Osteoblast (primary cell): ENCODE measurements at places on chromosomes 3 and 15. TPM values are rescaled to one million over a fixed set of nuclear protein-coding genes. Genes with fewer than 3 reads are reported as not detected.

CGNL1 gene
- total RNA-seq = 1.1 and 1.5 TPM in 2 replicates

DNA sequence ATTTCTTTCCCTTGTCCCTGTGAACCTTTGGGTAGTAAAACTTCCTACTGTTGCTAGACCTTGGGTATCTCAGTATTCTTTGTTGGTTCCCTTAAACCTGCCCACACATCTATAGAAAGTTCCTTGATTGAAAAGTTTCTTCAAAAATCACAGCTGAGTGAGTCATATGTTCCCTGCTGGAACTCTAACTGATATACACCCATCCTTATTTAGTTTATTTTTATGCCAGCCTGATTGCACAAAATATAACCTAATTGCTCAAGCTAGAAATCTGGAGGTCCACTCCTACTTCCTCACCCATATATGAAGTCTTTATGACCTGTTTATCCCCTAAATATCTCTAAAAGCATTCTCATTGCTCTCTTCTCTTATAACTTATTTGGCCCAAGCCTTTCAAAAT lies 13.7 kb upstream of the GJD2 start:
- DNase-seq = no peak

RPN1 gene
- 467 and 473 TPM in 2 replicates for total RNA-seq

DNA sequence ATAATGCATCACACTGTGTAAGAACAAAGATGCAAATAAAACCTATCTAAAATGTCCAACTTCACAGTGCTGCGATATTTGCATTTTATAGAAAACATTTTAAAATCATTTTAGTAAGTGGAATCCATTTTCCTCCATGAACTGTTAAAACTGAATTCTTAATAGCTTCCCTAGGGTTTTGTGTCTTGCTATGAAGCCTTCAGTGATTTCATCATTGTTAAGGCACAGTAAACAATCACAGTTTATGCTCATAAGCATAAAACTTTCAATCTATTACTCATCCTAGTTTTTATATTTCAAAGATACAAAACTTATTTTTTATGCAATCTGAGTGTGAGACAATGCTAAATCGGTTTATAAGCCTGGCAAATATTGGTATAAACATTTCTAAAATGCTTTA lies 509.7 kb downstream of the TUSC7 start:
- no peak for DNase-seq

- no peak for DNase-seq
Observed at GRCh38 chr15:92452143-92452542, 58.5 kb downstream of the ST8SIA2 start.

GRCh38 chr15:87031540-87032230 lies 952.0 kb downstream of the AGBL1 start:
- no peak for DNase-seq

DNA sequence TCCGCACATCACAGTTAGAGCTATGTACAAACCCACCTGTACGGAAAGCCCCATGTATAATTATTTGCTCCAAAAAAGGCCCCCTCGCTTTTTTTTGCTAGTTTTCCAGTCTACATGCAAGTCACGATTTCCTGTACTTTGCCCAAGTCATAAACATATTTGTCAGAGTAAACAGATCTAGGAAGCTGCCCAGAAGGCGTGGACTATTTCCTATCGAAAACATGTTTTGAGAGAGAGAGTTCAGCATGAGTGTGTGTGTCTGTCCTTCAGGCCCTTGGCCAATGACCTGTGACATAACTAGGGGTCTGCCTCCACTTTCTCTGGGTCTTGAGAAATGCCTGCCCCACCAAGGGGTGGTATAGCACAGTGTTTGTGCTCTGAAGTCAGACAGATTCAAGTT lies 72.7 kb upstream of the HACD2 start:
- no peak for DNase-seq

GRCh38 chr3:79249701-79250100 lies 518.1 kb downstream of the ROBO1 start:
- no peak for DNase-seq

ZNF148 gene
- total RNA-seq = 35.9 and 38.4 TPM in 2 replicates

DNA sequence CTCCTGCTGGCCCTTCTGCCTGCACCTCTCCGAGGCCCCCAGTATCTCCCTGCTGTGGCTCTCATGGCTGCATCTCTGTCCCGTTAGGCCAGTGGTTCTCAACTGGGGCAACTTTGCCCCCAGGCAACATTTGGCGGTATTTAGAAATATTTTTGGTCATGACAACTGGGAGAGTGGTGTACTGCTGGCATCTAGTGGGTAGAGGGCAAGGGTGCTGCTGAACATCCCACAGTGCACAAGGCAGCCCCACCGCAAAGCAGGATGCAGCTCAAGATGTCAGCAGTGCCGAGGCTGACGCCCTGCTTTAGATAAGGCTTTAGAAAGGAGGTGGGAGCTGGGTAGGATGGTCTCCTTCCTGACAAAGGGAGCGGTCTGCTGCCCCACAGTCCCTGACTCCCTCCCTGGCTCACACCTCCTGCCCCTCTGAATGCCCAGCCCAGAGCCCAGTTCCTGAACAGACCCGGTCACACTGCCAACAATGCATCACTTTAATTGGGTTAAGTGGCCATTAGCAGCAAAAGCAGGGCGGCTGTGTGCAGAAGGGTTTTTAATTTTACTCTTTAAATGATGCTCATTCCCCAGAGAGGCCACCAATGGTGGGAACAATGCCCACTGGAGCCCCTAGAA lies 68.8 kb upstream of the TMEM115 start:
- no peak for DNase-seq

SEMA7A gene
- 30.4 and 36.2 TPM in 2 replicates for total RNA-seq

GOLGA6D gene
- not detected in 2 replicates for total RNA-seq

DNA sequence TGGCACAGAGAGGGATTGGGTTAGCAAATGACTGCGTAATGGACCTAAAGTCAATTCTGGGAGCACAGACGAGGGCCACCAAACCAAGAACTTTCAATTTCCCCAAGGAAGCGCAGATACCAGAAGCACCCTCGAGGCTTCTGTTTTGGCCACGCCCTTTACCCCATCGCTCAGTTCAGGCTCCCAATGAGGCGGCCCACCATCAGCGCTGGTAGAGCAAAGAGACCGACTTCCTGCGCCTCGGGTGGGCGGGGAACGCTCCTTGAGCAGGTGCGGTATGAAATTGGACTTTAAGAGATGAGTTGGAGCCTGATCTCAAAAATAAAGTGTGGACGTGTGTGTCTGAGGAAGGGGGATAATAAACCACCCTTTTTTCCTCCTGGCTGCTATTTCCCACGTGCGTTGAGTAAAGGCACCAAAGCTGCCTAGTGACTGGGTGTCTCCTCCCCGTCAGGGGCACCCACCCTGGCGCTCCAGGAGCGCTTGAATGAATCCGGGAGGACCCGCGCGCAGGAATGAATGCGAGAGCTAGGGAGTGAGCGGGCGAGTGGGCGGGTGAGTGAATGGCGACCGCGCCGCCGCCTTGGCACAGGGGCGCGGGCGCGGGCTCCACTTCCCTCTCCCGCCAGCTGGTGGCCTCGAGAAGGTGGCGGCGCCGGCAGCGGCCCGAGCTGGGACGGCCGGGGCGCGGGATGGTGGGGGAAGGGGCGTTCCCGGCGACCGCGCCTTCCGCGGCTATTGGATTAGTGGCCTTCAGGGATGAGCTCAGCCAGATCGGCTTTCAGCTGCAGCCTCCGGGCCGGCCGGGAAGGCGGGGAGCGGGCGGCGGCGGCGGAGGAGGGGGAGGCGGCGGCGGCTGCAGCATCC lies at the start of gene SPSB4:
TSS of gene SPSB4 (plus strand) at position 772 of the 867 bp plus-strand sequence. CDS start 14,758 bp downstream, outside the sequence.
- peak; percentile 93 for DNase-seq

DNA sequence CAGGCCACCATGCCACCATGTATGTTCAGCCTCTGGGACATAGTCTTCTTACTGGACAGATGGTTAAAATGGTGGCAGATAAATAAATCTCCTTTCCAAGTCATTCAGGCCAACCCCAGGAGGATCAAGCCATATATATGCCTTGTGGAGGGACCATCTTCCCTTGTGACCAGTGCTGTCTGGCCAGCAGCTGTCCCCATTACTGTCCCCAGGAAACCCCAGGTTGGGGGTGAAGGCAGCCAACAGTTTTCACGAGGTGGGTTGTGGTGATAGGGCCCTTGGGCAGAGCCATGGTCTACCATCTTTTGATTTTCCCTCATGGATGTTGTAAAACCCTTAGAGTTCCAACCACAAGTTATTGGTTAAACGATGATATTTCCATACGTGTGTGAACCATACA lies 48.7 kb upstream of the PCSK6 start:
- peak; percentile 22 for DNase-seq

- peak; percentile 41 for DNase-seq
Observed at GRCh38 chr15:86855307-86856291, 775.9 kb downstream of the AGBL1 start.

GRCh38 chr3:21372316-21372715 lies 378.7 kb downstream of the ZNF385D start:
- DNase-seq = no peak

MEX3B gene
- 11.2 and 15.2 TPM in 2 replicates for total RNA-seq

- DNase-seq = no peak
Observed at GRCh38 chr3:119470866-119471265, 2.1 kb downstream of the POGLUT1 start.

CD200 gene
- total RNA-seq = 1.5 and 3.3 TPM in 2 replicates

DNA sequence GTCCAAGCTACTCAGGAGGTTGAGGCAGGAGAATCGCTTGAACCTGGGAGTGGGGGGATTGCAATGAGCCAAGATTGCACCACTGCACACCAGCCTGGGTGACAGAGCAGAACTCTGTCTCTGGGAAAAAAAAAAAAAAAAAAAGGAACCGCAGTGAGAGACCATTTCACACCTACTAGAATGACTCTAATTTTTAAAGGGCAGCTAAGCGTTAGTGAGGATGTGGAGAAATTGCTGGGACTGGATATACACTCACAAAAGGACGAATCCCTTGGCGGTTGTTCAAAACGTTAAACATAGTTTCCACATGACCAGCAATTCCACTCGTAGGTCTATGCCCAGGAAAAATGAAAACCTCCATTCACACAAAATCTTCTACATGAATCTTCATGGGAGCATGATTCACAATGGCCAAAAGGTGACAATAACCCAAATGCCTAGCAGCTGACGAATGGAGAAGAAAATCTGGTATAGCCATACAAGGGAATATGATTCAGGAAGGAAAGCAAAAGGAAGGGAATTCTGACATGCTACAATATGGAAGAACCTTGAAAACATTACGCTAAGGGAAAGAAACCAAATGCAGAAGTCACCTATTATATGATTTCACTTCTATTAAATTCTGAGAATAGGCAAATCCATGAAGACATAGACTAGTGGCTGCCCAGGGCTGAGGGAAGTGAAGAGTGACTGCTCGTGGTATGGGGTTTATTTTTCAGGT lies 127.0 kb downstream of the CHSY1 start:
- DNase-seq = peak; percentile 83

CDHR4 gene
- under 0.01 TPM in 1 of 2 replicates, not detected in the other for total RNA-seq

DNA sequence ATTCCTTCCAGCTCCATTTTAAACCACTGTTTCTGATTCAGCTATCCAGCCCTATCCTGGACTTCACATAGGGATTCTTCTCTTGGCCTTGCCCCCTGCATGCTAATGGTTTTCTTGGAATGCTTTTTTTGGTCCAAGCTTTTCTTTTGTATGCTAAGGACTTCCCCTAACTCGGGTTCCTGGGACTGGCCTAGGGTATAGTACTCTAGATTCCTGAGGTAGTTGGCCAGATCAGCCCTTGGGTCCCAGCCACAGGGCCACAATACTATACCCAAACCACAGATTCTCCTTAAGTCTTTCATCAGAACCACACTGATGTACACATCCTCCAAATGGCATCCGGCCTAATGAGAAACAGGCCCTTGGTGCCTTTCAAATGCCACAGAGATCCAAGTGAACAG lies 2.8 kb downstream of the FYCO1 start:
- DNase-seq = peak; percentile 87

- DNase-seq = no peak
Observed at GRCh38 chr15:78637776-78638435, 3.1 kb downstream of the CHRNB4 start.

PLIN1 gene
- total RNA-seq = under 0.01 TPM in 1 of 2 replicates, not detected in the other

DNA sequence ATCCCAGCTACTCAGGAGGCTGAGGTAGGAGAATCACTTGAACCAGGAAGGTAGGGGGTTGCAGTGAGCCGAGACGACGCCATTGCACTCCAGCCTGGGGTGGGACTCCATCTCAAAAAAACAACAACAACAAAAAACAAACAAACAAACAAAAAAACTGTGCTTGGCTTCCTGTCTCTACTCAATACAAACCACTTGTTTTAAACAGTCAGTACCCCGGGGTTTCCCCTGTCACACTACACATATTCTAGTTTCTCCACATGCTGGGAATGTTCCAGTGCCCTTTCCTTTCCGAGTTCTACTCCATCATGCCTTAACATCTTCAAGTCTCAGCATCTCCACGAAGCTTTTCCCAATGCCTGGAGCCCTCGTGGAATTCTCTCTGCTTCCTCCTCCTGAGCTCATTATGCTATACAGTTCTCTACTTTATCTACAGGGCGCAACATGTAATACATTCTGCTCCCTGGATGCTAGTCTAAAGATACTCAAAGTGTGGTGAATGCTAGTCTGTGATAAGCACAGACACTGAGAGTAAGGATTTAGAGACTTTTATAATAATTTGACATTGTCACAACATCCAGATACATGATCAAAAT lies 7.8 kb downstream of the EMC3 start:
- DNase-seq = no peak

GRCh38 chr3:12138044-12138443 lies 20.7 kb downstream of the TIMP4 start:
- no peak for DNase-seq
